Stimulated activated CD8-positive, alpha-beta memory T cell treated with anti-CD3 and anti-CD28 coated beads, Interleukin-7, amount 100 ng/mL, for 1 hour (primary cell): ENCODE measurements at places on chromosomes 7 and 10.

- DNase-seq, result no peak
Measured at GRCh38 chr7:138500892-138501291, 40.8 kb downstream of the TRIM24 start.

- DNase-seq, result no peak
Measured at GRCh38 chr10:74051736-74052342, 53.9 kb downstream of the VCL start.

- no peak for DNase-seq
Measured at GRCh38 chr10:70513848-70514309, 35.3 kb downstream of the PALD1 start.

GRCh38 chr7:153021542-153021941, 262.0 kb downstream of the ACTR3B start:
- no peak for DNase-seq

DNA sequence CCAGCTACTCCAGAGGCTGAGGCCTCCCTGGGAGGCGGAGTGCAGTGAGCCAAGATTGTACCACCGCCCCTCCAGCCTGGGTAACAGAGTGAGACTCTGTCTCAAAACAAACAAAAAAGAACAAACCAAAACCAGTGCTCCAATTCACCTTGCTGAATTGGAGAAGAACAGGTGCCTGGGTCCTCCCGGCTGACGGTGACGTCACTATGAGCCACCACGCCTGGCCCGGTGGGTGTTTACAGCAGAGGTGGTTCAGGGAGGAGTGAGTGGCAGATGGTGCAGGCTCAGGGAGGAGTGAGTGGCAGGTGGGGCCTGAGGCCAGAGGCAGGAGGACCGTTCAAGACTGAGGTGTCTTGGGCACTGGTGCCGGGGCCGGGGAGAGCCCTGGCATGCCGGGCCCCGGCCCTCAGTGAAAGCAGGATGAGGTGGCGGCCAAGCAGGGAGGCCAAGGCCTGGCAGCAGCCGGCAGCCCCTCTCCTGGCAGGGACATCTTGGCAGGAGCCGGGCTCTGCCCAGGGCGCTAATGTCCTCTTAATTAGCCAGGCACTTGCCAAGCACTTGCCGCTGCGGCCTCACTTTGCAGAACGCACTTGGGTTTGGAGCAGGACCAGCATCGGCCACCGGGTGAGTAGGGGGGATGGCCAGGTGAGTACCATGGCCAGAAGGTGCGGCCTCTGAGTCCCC, 162.8 kb upstream of the TNRC18 start:
- DNase-seq, result no peak
